ENCODE measurements at places on chromosomes 3 and 15.

DNA sequence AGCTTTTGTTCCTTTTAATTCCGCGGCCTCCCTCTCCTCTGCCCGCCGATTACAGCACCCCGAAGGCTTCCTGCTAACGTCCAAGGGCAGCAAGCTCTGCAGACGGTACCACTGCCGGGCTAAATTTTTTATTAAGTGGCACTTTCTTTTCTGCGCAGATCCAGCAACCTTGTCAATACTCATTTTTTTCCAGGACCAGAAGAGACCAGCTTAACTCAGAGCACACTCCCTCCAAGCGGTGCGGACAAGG is 542 bp upstream of the MEIS2 start:
- no peak for DNase-seq

- no peak for DNase-seq
These were observed 381.0 kb downstream of the SOX2 start for GRCh38 chr3:182092662-182093262.

DNA sequence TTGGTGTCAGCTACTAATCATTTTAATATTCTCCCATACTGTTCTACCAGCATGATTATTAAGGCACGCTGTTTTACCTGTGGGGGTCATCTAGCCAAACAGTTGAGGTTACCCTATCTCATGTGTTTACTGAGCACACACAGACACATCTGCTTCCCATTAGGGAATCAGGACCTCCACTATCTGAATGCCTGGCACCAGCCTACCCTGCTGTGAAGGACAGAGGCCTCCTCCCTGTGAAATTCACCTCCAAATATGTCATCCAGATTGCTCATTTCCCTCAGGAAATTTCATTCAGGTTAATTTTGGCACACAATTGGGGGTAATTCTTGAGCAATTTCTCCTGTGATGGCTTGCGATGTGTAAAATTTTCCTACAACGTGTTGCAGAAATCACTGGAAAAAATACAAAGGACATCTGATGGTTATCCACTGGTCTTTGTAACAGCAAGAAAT is 155.6 kb upstream of the NR2E3 start:
- DNase-seq: no peak

- no peak for DNase-seq
These were observed 149.7 kb upstream of the LRRFIP2 start for GRCh38 chr3:37324131-37324530.

- no peak for DNase-seq
These were observed 54.9 kb downstream of the KIF9 start for GRCh38 chr3:47227678-47228077.

DNA sequence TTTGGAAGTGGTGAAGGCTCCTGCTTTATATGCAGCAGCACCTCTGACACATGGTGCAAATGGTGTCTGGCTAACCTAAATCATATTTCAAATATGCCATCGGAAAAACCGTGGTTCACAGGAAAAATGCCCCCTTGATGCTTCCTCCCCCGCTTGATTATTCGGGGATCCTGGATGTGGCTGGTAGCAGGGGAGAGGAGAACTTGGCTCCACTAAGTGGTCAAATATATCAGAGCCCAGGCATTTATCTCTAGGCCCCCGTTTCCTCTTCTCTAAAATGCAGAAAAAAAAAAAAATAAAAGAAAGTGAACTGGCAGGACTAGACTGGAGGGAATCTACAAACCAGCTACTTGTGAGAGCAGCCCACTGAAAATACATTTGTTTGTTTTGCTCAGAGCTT is 18.2 kb upstream of the ATP2B2 start:
- DNase-seq: no peak

DNA sequence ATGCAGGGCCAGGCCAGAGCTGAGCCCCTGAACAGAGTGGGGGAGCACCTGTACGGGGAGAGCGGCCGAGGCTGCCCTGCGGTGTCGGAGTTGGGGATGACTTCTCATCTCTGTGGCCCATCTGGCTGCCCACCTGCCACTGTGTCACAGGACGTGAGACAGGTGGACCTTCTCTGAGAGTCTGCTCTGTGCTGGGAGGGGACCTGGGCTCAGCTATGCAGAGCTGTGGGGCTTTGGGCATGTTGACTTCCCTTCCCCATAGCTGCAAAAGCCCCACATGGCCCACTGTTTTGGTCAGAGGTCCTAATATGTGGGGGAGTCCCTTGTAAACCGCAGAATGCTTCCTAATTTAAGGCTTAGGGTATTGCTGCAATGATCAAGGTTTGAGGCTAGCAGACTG is 68.0 kb upstream of the TRPM1 start:
- DNase-seq: no peak

- DNase-seq: no peak
These were observed 62.8 kb downstream of the ITGB5 start for GRCh38 chr3:124824286-124824915.

DNA sequence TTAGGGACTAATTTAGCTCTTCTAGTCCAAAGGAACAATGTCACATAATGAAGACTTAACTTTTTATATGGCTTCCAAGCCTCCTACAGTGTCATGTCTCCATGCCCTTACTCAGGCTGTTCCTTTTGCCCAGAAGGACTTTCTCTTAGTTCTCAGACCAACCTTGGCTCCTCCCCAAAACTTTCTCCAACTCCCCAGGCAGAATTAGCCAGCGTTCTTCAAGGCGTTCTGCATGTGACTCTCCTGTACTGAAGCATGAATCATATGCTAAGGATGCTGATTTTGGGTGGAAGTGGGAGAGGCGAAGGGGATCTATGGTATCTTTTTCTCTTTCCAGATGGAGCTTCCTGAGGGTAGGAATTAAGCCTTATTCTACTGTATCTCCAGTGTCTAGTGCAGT is 335.1 kb upstream of the ICE2 start:
- no peak for DNase-seq

DNA sequence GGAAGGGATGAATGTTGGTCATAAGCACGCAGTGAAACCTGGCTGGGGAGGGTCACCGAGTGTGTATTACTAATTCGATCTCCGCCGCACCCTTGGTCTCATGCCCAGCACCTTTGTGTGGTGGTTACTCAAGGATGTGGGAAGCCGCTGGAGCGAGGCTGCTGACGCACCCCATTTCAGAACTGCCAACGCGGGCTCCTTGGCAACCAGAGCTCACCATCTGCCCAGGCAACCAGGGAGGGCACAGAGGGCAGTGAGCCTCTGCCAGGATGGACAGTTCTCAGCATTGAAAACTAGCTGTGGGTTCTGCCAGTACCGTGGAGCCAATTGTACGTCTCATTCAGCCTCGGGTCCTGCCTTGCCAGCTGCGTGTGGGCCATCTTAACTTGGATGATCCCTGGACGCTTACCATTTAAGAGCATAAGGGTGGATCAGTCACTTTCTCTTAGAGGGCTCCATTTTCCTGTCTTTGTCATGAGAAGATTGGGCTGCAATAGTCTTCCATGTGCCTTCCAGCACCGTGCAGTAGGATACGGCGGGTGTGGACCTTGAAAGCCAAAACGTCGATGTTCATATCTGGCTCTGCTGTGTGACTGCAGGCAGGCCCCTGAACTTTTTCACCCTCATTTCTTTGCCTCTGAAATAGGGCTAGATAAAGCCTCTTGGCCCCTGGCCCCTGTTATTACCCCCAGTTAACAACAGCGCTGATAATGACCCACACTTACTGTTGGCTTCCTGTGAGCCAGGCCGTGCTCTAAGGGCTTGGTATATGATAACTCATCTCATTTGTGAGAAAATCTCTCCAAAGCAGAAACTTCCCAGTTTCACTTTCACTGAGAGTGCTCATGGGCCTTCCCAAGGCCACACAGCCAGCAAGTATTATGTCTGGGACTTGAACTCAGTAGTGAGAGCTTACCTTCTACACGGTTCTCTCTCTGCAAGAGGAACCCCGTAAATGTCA is 238.8 kb downstream of the OPA1 start:
- no peak for DNase-seq

DNA sequence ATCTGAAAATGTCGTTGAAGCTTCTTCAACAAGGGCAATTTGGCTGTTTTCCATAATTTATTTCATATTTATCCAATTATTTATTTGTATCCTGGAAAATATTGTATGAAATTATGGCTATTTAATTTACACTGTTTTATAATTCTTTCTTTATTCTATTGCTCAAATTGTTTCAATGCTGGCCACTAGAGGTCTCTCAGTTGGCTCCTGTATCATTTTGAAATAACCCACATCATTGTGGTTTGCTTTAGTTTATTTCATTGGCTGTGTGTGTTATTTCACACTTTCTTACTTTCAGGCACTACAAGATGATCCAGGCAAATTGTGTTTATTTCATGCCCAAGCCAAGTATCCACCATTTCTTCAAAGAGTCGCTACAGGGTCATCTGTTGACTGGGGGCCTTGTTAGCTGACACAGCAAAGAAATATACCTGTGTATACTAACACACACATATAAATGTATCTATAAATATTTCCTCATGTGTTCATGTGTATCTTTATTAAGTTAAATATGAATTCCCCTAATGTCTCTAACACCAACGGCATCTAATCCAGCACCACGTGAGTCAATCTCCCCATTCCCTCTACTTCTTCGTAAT is 86.2 kb downstream of the NPAP1 start:
- DNase-seq: no peak

GRCh38 chr15:69719527-69720240 is 267.1 kb downstream of the RPLP1 start:
- no peak for DNase-seq

DNA sequence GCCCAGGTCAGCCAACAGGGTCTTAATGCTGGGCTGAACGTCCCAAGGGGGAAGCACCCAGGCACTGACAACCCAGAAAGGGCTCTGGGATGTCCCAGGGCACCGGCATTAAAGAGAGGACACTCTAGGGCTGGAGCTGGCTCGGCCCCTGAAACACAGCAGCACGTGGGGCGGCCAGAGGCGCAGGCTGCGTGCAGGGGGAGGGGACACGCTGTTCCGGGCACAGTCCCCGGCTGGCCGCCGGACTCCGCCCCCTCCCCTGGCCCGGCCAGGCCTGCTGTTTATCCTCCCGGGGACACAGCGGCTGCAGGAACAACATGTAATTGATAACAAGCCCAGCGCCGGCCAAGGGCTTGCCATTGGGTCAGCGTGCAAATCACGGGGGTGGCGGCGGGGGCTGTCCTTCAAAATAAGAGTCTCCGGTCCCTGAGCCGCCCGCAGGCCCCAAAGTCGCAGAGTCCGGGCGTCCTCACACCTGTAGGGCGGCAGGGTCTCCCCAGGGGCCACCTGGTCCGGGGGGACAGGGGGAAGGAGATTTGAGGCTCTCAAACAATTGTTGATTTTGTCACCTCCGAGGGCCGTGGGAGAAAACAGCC is 1.3 kb downstream of the KLF15 start:
- peak; percentile 29 for DNase-seq

DNA sequence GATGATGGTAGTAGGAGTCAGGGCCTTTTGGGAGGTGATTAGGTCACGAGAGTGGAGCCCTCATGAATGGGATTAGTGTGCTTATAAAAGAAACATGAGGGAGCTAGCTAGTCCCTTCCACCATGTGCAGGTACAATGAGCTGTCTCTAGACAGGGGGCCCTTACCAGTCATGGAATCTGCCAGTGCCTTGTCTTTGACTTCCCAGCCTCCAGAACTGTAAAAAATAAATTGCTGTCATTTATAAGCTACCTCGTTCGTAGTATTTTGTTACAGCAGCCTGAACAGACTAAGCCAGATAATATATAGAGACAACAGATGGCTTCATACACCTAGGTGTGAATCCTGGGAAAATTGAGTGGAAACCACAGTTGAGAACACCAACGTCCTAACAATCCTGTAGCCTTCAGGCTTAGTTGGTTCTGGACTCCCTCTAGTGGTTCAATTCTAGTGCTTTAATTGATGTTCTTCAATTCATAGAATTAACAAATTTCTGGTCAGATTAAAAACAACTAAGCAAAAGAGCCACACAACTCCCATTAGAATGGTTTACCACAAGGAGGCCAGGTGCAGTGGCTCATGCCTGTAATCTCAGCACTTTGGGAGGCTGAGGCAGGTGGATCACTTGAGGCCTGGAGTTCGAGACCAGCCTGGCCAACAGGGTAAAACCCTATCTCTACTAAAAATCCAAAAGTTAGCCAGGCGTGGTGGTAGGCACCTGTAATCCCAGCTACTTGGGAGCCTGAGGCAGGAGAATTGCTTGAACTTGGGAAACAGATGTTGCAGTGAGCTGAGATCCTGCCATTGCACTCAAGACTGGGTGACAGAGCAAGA is 21.3 kb upstream of the GATM start:
- peak; percentile 22 for DNase-seq

DNA sequence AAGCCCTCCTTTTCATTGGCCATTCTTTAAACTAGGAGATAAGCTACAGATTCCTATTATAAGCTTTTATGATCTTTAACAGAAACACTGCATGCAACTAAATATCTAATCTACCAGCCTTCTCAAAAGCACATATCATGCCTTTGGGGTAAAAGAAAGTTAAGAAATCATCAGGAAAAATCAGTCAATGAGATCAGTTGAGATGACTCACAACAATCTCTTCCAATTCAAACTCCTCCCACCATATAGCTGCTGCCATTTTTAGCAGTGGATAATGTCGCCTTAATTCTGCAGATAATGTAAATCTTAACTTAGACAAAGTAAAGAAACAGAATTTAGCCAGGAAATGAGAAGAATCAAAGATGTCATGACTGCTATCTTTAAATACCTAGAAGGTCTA is 135.2 kb upstream of the BCL6 start:
- no peak for DNase-seq

- DNase-seq: no peak
These were observed 182.4 kb downstream of the ADAMTS9 start for GRCh38 chr3:64505419-64505818.

- no peak for DNase-seq
These were observed 21.4 kb downstream of the ZBTB38 start for GRCh38 chr3:141389703-141390102.

DNA sequence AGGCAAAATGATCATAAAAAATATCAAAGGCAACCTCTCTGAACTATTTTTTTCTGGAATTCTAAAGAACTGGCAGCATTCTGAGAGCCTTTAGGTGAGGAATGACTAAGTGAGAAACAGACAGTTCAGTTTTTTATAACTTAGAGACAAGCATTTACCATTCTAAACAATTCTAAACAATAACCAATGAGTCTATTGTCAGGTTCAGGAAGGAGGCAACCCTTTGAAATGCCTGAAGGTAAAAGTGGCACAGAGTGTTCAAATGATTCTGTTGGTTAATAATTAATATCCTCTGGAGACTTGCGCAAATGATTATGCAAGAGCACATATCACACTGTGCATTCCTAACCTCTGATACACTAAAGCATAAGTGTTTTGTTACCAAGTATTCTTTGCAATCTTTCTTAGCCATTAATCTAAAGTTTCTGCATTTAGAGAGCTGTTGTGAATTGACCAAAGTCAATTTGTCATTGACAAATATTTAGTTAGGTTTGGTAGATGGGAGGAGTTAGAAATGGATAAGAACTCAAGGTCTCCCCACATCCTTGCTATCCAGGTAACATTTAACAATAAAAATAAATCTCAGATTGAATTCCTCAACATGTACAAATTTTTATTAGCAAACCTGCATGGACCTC is 9.2 kb upstream of the TGFBR2 start:
- peak; percentile 43 for DNase-seq

DNA sequence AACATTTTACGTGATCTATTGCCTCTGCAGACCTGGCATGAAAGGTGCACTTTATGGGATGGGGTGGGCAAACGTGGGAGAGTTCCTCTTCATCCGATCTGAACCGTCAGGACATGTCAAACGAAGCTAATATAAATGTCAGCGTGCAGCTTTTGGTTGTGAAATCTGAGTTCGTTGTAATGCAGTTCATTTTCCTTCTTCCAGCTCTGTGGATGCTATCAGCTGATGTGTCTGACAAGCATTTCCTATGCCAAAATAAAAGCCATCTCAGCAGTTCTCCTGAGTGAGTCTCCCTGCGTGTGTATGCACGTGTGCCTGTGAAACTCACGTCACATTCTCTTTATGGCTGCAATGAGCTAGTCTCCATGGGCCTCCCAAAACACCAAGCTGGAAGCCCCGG is 512.3 kb downstream of the MCTP2 start:
- no peak for DNase-seq

GRCh38 chr3:30004481-30004880 is 601.9 kb upstream of the TGFBR2 start:
- peak; percentile 37 for DNase-seq

Data from GM04504 (cell line).